Large intestine (tissue), 12 donors: ENCODE measurements at places on chromosomes 12 and 14.
A peak's percentile ranks its signal among the peaks of the same experiment; 100 is the strongest.

DNA sequence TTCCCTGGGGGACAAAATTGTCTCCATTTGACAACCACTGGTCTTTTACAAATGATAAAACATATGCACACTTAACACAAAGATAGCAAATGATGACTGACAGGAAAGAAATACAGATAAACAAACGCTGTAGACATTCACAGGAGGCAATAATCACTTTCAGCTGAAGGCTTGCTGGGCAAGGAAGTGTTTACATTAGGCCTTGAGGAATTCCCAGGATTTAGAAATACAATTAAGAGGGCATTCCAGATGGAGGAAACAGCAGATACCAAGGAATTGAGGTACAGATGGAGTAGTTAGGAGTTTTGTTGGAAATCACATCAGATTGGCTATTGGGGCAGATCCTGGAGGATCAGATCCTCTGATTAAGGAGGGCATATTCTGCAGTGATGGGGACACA, 93.9 kb downstream of the DYRK2 start:
- no peak overlapping the region for H3K27ac ChIP-seq
- no peaks in the 10 kb centered on the region for H3K36me3 ChIP-seq

DNA sequence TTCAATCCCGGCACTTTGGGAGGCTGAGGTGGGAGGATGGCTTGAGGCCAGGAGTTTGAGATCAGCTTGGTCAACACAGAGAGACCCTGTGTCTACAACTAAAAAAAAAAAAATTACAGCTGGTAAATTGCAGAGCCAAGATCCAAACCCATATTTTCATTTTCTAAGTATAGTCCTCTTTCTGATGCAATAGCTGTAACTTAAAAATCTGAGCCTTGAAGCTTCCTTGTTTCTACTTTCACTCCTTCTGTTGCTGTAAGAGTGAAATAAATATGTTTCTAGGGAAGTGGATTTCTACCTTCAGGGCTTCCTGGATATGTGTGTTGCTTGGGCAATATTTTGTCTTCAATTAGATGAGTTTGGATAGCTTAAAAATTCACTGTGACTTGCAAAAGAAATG, 42.0 kb upstream of the PRICKLE1 start:
- H3K27ac ChIP-seq, result no peak overlapping the region
- no peaks in the 10 kb centered on the region for H3K4me1 ChIP-seq
- H3K4me3 ChIP-seq, result no peak overlapping the region
- no peak for DNase-seq
- no peaks in the 10 kb centered on the region for H3K27me3 ChIP-seq

DNA sequence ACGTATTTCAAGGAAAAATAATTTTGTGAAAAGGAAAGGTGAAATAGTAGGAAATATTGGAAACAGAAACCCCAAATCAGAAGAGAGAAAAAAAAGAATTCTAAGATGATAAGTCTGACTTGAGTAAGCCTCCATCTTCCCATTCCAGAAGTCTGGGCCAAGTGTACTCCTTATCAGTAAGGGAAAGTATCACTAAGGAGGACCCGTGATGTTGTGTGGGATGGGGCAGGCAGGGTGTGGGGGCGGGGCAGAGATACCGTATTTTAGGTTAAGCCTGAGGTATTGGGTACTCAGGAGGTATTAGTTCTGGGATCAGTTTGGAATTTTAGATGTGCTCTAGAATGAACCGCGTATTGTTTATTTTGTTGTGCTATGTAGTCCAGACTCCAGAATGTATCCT, 33.8 kb upstream of the PSMA6 start:
- H3K4me1 ChIP-seq, result no peaks in the 10 kb centered on the region
- H3K27me3 ChIP-seq, result no peaks in the 10 kb centered on the region
- H3K36me3 ChIP-seq, result no peaks in the 10 kb centered on the region
- H3K27ac ChIP-seq, result no peak overlapping the region
- no peak overlapping the region for H3K4me3 ChIP-seq

- no peaks in the 10 kb centered on the region for H3K36me3 ChIP-seq
- H3K27ac ChIP-seq, result no peak overlapping the region
- peaks cover 12% of the 10 kb centered on the region for H3K4me1 ChIP-seq
- DNase-seq, result peak; percentile 24
- H3K4me3 ChIP-seq, result no peak overlapping the region
- no peaks in the 10 kb centered on the region for H3K27me3 ChIP-seq
These were observed 781.4 kb upstream of the TMEM132C start for GRCh38 chr12:127485528-127485927.

DNA sequence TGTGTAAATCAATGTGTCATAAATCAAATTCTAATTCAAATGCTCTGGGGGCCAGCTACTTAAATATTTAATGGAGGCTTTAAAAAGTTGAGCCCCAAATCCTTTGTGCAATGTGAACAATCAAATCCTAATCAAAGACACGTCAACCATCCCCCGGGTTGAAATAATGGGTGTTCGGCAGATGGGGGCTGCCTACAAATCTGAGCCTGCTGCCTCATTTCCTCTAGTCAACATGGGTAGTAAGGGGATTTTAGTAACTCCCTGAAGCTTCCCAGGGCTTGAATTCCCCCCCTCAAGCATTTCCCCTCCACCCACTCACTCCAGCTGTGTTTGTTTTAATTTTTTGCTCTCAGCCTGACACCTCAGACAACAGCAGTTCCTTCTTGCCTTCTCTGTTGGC, 37.8 kb downstream of the SRRM4 start:
- no peak overlapping the region for H3K27ac ChIP-seq
- no peaks in the 10 kb centered on the region for H3K36me3 ChIP-seq
- no peak for DNase-seq
- no peak overlapping the region for H3K4me3 ChIP-seq

GRCh38 chr12:95298916-95299315, 81.3 kb downstream of the VEZT start:
- H3K27me3 ChIP-seq, result no peaks in the 10 kb centered on the region
- peak; percentile 31 for DNase-seq
- peaks cover 35% of the 10 kb centered on the region for H3K36me3 ChIP-seq
- H3K4me3 ChIP-seq, result no peak overlapping the region

- H3K27ac ChIP-seq, result no peak overlapping the region
- no peak for DNase-seq
- no peaks in the 10 kb centered on the region for H3K36me3 ChIP-seq
- H3K27me3 ChIP-seq, result no peaks in the 10 kb centered on the region
These were observed 50.5 kb downstream of the TTC9 start for GRCh38 chr14:70692210-70692609.
